ENCODE measurements at places on chromosomes 2 and 18.

- DNase-seq = no peak
These were observed 166.3 kb downstream of the GBX2 start for GRCh38 chr2:236001854-236002253.

DNA sequence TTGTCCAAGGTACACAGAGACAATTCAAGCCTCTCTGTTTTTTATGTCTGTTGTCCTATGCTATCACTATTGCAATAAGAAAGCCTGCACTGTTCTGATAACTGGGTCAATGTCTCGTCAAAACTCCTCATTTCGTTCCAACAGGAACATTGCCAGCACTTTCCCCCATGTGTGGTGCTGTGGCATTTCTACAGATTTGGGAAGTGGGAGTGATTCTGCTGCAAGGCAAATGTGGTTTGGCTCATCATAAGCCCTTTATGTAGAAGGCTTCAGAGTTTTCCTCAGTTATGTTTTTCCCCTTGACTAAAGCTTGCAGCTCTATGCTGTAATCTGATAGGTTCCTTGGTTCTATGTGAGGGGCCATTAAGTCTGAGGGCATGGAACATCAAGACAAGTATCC is 324.1 kb upstream of the TCF4 start:
- no peak for DNase-seq

DNA sequence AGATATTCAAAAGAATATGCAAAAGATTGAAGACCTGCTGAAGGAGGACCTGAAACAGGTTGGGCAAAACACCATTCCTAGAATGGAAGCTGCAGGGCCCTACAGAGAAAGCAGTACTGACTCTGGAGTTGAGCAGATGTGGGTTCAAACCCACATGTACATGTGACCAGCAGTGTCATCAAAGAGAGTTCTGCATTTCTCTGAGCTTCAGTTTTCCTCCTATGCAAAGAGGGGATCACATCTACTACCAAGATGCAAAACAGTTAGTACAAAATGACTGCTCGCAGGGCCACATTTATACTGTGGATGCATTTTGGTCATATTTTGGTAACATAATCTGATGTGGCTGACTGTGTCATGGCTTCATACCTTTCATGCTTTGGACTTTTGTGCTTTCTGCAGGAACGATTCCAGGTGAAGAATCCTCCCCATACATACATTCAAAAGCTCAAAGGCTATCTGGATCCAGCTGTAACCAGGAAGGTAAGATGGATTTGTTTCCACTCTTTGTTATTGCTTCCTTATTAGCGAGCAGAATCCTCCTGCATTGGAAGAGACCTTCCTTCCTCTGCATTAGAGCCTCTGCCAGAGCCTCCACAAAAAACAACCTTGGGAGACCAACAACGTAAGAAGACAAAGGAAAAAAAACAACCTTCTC is 174.8 kb downstream of the PRPF40A start:
- DNase-seq = no peak

DNA sequence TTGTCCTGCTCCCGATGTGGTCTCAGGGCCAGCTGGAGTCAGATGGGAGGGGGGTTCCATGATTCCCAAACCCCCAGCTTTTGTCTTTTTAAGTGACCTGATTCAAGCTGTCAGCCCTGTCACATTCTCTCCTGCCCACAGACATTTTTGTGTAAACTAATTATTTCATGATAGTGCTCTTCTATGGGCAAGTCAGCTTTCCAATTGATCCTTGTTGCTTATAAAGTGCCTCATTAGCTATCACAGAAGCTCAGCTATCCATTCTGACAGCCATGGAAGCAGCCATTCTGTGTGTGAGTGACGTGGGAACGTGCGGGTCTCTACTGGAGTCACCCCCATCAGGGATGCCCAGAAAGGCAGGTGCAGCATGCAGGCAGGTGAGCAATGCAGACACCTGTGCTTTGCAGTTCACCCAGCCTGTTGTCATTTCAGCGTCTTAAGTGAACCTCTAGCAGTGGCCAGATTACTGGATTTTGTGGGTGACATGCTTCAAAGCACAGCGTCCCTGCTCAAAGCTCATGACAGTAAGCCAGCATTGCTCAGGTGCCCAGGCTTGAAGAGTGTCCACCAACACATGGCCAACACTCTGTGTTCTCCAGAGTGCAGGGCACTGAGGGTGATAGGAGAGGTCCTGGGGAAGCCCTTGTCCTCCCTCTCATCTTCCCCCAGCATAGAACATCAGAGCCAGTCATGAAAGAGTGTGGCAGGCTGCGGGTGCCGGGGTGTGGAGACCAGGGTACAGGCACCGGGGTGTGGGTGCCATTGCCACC is 162.1 kb upstream of the SH3BP4 start:
- no peak for DNase-seq

DNA sequence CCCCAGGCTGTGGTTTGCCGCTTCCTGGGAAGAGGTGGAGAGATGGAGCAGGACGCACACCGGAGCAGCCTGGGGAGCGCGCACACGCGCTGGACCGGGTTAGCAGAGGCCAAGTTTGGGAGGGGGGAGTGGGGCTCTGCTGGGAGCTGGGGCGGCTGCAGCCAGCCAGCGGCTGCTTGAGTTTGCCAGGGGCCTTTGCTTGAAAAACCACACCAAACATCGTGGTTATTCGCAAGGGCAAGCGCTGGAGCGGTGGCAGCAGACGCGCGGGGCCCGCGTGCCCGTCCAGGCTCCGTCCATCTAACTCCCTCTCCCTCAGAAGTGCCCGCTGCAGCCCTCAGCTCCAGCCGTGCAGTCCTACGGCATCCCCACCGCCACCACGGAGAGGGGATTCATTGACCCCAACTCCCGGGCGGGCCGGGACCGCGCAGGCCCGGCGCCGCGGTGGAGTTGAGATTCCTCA is 4.6 kb downstream of the PTGR3 start:
- DNase-seq = no peak

DNA sequence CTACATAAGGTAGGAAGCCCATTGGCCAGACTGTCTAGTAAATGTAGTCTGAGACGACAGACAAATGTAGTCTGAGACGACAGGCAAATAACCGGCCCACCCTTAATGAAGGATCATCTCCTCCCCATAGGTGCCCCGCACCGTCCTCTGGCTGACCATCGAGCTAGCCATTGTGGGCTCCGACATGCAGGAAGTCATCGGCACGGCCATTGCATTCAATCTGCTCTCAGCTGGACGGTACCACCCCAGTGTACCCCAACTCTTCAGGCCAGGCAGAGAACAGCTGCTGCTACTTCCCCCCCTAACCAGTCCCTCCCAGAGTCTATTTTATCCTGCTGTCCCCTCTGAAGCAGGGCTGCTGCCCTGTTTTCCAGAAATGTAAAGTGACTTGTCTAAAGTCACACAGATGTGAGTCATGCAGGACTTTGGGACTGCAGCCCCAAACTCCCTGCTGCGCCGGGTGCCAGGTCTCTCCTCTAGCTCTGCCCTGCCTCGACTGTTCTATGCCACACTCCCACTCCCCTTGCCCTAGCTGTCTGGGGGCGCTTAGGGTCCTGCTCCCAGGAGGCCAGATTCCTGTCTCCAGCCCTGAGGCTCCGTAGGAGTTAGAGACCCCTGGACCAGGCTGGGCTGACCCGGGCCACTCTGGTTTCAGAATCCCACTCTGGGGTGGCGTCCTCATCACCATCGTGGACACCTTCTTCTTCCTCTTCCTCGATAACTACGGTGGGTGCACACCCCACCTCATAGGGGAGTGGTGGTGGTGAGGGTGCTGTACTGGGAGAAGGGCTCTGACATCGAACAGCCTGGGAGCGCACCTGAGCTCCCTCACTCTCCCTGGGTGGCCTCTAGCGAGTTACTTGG is 4.7 kb downstream of the SLC11A1 start:
- no peak for DNase-seq

DNA sequence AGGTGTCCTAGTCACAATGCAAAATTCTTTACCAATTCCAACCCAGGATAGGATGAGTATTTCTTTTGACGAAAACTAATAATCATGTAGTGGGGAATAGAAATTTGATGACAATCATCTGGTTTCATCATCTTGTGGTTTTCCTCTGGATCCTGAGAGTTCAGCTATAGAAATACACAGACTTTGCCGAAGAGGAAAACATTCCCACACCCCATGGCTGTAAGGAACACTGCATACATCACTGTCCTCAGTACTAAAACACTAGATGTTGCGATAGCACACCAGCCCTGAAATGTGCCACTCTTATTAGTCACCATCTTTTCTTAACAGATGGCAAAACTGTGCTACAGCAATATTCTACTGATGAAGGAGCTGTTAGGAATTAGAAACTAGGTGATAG is 29.4 kb downstream of the CERKL start:
- DNase-seq = no peak

- no peak for DNase-seq
These were observed 74.0 kb upstream of the BCL2L11 start for GRCh38 chr2:111046670-111047069.
